ENCODE measurements at places on chromosomes 5 and 9. TPM values are rescaled to one million over a fixed set of nuclear protein-coding genes. Genes with fewer than 3 reads are reported as not detected.

Gene CCDC69
- 1.7 TPM for total RNA-seq

Gene PLPP7
- not detected for total RNA-seq

Gene IRX4
- under 0.01 TPM for total RNA-seq

Gene SLC34A1
- not detected for total RNA-seq

Gene FAM151B
- 0.79 TPM for total RNA-seq

Gene BNC2
- total RNA-seq = under 0.01 TPM
